Nephron progenitor cell (in vitro differentiated cells): ENCODE measurements at places on chromosomes 7 and 10.

DNA sequence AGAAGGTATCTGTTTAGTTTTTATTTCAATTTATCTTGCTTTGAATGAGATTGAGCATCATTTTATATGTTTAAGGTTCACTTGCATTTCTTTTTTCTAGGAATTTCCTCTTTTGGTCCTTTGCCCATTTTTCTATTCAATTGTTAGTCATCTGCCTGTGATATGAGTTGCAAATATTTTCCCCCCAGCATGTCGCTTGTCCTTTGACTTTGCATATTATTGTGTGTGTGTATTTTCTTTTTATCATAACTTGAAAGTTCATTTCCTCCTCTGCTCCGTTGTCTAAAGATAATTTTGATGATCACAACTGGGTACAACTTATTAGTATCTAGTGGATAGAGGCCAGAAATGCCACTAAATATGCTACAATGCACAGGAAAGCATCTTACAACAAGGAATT, 132.7 kb upstream of the MDFIC start:
- no peak for DNase-seq

DNA sequence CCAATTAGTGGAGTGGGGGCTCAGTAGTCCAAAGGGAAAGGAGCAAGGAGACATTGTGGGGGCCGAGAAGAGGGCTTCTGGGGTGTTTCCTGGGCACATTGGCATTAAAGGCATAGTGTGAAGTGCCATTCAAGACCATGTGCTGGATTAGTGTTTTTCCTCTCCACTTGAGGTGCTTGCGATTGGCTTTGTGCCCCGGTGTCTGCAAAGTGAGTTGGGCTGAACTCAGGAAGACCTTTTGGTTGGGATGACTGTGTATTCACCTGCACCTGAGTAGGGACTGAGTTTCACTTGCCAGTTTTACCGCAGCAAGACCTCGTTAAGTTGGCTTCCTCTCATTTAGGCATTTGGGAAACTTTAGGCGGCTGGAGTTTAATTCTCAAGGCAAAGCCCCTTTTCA, 73.0 kb downstream of the TCF7L2 start:
- DNase-seq = no peak

DNA sequence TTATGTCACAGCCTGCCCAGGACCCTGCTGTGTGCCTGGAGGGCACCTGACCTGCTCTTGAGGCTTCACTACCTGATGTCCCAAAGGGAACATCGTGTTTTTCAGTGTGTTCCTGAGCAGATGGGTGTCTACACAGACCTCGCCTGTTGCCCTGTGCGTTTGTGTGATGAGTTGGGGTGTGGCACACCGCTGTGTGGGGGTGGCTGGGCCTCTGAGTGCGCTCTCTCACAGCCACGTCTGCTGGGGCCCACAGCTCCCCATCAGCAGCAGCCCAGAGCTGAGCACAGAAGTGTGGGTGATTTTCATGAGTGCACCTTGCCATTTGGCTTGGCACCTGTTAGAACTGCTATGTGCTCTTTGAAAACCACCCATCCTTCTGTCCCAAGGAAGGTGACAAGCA, 121.5 kb downstream of the NKX6-2 start:
- no peak for DNase-seq

GRCh38 chr7:68425377-68425776, 1172.9 kb upstream of the AUTS2 start:
- DNase-seq = no peak

- DNase-seq = no peak
These were observed 32.1 kb downstream of the FAS start for GRCh38 chr10:89022734-89023133.

GRCh38 chr10:73876157-73876556, 1.8 kb upstream of the CAMK2G start:
- DNase-seq = no peak

GRCh38 chr10:75003891-75004290, 107.6 kb upstream of the SAMD8 start:
- no peak for DNase-seq

GRCh38 chr10:61486738-61487396, 33.7 kb upstream of the TMEM26 start:
- DNase-seq = no peak

- no peak for DNase-seq
These were observed 46.3 kb upstream of the TM9SF3 start for GRCh38 chr10:96632974-96633710.

DNA sequence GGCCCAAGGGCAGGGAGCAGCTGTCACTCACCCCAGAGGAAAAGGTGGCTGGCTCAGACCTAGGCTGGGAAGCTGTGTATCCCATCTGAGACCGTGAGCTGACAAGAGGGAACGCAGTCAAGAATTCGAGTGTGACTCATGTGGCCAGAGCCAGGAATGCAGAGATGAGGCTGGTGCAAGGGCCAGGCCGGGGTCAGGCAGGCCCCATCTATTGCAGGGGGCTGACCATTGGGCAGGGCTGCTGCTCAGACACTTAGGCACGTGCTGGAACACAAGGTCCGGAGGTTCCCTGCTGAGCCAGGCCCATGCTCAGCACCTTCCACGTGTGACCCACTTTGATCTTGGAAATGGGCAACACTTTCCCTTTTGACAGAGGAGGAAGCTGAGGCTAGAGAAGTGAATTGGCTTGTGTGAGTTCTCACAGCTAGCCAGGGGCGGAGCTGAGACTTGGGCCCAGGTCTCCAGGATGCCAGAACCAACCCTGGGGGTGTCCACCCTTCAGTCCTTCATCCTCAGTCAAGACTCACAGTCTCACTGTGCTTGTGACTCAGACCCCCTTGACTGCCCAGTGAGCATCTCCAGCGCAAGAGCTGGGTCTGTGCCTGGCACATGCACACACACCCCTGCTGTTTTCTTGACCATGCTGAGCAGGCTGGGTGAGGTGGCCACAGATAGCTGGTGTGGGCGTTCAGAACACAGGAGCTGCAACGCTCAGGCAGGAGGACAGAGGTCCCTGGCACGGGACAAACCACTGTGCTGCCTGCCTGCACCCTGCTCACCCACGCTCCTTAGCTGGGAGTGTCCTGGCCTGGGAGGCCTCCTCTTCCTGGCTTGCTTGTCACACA, 47.6 kb upstream of the PPIF start:
- DNase-seq = no peak

DNA sequence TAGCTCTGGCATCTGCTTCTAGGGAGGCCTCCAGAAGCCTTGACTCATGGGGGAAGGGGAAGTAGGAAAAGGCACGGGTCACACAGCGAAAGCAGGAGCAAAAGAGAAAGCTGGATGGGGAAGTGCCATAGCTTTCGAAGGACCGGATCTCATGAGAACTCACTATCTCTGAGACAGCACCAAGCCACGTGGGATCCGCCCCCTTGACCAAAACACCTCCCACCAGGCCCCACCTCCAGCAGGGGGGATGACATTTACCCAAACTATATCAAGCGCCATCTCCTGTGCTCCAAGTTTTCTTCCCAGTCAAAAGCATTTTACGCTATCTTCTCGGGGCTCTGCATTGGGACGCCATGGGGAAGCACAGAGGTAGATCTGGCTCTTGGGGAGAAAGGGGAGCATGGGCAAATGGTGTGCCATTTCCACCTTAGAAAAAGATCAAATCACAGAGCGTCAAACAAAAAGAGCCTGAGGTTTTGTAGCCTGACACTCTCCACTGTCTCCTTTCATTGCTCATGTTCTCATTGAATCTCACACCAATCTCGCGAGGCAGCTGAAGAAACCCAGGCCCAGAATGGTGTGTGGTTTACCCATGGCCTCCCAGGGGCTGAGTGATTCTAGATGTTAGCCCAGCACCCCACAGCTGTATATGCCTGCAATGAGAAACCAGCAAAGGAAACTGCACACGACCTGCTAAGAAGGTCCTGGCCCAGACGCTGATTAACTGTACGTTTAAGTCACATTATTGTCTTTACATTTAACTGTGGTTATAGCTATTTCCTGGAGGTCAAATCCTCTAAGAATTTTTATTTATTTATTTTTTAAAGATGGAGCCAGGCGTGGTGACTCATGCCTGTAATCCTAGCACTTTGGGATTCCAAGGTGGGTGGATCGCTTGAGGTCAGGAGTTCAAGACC, 8.1 kb upstream of the OLAH start:
- DNase-seq = no peak

- DNase-seq = no peak
These were observed 586.5 kb downstream of the LRMDA start for GRCh38 chr10:76017733-76018433.

GRCh38 chr10:58560068-58560467, 47.4 kb downstream of the BICC1 start:
- no peak for DNase-seq

DNA sequence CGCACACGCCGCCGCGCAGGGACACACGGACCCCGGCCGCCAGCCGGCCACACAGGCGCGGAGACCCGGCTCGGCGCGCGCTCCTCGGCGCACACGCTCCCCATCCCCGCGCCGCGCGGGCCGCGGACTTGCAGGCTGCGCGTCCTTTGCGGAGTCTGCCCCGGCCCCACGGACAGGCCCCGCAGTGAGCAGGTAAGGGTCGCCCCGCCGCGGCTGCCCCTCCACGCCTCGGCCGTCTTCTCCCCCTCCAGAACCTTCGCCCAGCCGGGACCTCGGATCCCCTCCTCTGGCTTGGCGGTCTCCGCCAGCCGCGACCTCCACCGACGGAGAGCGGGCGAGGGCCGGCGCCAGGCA, 356 bp downstream of the ADCYAP1R1 start:
- no peak for DNase-seq

DNA sequence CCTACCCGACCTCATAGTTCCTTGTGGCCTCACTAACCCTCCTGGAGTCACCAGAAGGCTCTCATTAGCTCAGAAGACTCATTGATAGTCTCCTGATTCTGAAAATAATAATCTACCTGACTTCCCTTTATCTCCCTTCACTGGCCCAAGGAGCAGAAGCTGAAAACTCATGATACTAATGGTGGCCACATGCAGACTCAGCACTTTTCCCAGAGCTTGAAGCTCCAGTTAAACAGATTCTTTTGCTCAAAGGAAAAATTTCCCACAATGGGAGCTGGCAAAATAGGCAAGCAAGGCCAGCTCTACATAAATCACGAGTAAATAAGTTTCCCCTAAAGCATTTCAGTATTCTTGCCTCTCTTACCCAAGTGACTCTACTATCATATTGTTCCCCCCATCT, 8.2 kb downstream of the NAPEPLD start:
- DNase-seq = no peak

DNA sequence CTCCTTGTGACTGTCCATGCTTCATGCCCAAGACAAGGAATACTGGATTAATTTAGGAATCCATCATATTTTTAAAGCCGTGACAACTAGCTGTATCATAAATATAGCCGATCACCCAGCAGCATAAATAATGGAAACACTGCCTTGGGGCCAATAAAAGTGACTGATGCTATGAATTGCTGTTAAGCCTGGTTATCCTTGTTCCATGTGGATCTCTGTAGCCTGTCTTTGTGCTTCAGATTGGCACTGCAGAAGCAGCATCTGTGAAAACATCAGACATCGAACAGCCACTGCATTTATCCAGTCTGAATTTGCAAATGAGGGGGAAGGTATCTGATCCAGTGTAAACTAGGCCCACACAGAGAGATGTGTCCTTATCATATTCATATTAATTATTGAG, 1181.8 kb downstream of the SORCS1 start:
- no peak for DNase-seq

DNA sequence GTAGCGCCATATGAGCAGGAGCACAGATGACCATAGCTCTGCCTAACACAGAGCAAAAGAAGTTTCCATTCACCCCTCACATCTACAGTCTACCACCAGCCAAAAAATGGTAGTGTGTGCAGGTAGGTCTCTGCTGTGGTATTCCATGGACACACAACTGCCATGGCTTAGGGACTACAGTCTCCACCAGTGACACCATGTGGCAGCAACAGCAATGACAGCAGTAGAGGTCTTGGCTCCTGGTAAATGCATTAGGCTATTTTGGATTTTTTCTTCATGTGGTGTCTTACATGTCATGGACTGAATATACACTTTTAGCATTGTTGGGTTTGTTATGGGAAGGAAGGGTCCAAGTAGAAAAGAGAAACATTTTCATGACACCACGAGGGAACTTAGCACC, 70.1 kb upstream of the CABCOCO1 start:
- DNase-seq = peak; percentile 4

- DNase-seq = no peak
These were observed 387.3 kb downstream of the TNS3 start for GRCh38 chr7:47194516-47195057.

DNA sequence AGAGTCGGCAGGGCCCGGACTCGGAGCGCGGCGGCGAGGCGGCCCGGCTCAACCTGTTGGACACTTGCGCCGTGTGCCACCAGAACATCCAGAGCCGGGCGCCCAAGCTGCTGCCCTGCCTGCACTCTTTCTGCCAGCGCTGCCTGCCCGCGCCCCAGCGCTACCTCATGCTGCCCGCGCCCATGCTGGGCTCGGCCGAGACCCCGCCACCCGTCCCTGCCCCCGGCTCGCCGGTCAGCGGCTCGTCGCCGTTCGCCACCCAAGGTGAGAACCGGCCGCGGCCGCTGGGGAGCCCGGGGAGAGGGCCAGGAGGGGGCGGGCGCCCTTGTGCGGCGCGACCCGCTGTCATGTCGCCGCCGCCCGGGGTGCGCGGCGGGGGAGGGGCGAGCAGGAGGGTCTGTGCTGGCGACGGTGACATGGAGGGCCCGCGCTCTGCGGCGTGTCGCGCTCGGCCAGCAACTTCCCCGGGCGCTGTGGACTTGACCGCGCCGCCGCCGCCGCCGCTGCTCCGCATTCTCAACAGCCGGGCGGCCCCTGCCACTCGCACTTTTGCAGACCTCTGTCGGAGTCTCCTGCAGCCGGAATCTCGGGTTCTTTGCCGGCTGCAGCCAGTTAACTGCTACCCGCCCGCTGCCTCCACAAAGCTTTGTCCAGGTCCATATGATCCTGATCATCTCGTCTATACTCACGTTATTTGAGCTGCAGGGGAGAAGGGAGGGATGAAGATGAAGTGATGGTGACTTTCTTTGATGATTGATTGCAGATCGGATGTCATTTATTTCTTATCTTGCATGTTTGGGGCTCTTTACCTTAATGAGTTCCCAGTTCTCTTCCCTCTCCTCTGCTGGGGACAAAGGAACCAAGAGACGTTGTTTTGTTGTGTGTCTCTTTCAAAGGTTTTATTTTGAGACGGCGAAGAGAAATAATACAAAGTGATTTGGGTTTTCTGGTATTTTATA, 869 bp downstream of the TRIM24 start:
- DNase-seq = peak; percentile 83

DNA sequence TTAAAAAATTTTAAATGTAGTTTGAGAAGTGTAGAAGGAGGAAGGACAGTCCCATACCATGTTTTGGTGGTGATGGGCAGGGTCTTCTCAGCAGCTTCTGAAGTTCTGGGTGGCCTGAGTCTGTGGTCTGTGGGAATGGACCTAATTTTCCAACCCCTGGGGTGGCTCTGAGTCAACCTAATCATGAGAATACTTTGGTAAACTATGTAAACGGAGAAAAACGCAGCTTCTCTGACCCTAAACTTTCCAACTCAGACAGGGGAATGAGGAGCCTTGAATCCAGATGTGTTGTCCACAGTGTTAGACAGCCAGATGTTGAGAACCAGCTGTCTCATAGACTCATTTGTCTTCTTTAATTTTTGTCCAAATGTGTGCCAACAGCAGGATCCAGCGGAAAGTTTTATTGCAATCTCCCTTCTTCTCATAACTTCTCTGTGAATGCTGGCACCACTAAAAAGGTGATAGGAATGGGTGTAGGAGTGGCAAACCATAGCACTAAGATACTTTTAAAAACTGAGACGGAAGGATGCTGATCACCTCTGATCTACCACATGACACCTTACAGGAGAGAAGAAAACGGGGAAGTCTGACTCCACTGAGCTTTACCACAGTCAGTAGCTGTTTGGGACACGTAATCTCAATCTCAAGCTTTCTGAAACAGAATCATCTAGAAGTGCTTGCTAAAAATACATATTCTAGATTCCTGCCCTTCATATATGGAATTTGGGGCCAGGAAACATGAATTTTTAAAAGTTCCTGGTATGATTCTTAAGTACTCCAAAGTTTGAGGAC, 90.5 kb upstream of the PHYHIPL start:
- DNase-seq = no peak

GRCh38 chr7:152436111-152436930, 518 bp upstream of the KMT2C start:
- peak; percentile 96 for DNase-seq
